ENCODE measurements at places on chromosomes 12 and 14. TPM values are rescaled to one million over a fixed set of nuclear protein-coding genes. Genes with fewer than 3 reads are reported as not detected.

GRCh38 chr14:37864861-37865718 is 269.7 kb downstream of the TTC6 start:
- DNase-seq, result no peak

- no peak for DNase-seq
Observed at GRCh38 chr12:109988274-109988673, 7.9 kb downstream of the GIT2 start.

The MEG3 gene
- total RNA-seq, result 95.4 TPM

The HHIPL1 gene
- 5.3 TPM for total RNA-seq

All from frontal cortex (tissue), 4 donors.